ENCODE measurements at places on chromosomes 5 and 9.

DNA sequence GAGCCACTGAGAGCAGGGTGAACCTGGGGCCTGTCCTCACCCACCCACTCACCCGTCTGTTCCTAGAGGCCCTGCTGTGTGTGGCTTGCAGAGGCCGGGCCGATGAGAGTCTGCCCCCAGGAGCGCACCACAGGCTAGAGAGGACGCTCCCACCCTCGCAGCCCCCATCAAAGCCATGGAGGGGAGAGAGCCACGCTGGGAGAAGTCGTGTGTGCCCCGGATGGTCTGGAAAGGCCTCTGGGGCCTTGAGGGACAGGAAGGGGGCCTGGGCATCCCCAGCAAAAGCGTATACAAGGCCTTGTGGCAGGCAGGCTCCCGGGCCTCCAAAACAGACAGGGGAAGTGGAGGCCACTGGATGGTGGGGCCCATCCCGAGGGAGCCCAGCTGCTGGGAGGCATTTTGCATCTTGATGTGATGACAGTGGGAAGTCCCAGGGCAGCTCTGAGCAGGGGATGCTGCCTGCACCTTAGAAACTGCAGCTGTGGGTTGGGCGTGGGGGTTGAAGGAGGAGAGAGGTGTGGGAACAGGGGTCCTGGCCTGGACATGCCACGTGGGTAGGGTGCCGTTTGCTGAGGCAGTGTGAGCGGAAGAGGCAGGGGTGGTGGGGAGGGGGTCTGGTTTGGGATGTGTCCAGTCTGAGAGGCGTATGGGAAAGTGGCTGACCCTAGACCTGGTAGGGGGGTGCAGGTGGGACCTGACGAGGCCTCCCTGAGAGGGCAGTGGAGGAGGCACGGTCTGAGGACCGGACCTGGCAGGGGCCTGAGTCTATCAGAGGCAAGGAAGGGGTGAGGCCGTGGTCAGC is 43.0 kb upstream of the NOTCH1 start:
- no peak for DNase-seq

- no peak for DNase-seq
These were observed 44.3 kb upstream of the SH3PXD2B start for GRCh38 chr5:172498431-172499129.

GRCh38 chr9:123089790-123090189 is 56.3 kb downstream of the GPR21 start:
- DNase-seq = no peak

GRCh38 chr5:59209758-59210359 is 627.0 kb downstream of the RAB3C start:
- no peak for DNase-seq

DNA sequence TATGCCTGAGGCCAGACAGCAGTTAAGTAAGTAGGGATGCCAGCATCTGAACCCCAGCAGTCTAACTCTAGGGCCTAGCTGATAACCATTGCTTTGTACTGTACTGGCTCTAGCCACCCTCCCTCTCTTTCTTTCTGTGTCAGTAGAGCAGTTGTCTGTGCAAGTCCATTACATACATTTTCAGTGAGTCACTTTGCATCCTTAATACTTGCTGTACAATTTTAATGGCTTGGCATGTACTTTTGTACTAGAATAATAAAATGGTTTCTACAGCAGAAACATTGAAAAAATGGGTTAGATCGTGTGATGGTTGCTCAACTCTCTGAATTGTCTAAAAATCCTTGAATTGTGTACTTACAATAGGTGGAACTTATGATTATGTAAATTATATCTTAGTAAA is 1.5 kb upstream of the TTC39B start:
- DNase-seq = no peak

DNA sequence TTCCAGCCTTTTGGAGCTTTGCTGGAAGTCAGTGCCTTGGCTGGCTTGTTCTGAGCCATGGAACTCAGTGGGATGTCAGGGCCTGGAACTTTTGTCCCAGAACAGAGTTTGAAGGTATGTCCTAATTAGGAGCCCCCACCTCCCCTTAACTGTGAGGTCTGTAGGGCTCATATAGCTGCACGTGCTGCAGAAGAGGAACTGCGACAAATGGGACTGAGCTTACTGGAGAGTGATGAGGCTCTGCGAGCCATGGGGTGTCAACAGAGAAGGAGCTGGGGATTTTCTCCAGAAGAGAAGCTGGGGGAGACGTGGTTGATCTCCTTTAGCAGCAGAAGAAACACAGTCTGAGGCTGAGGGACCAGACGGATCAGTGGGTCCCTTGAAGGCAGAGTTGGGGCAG is 10.9 kb downstream of the TMEM8B start:
- DNase-seq = no peak

DNA sequence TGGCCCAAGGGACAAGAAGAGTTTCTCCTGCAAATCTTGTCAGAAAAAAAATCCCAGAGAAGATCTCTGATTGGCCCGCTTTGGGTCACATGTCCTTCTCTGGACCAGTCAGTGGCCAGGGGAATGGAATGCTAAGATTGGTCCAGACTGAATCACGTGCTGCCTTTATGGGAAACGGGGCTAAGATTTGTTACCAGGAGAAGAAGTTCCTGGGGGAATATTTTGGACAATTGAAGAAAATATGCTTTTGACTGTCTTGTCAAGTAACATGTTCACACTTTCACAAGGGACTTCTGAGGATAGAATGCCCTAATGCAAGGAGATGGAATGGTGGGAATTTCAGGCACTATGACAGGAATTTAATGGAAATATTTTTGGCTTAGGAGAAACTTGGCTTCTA is 74.1 kb upstream of the SH3PXD2B start:
- no peak for DNase-seq

DNA sequence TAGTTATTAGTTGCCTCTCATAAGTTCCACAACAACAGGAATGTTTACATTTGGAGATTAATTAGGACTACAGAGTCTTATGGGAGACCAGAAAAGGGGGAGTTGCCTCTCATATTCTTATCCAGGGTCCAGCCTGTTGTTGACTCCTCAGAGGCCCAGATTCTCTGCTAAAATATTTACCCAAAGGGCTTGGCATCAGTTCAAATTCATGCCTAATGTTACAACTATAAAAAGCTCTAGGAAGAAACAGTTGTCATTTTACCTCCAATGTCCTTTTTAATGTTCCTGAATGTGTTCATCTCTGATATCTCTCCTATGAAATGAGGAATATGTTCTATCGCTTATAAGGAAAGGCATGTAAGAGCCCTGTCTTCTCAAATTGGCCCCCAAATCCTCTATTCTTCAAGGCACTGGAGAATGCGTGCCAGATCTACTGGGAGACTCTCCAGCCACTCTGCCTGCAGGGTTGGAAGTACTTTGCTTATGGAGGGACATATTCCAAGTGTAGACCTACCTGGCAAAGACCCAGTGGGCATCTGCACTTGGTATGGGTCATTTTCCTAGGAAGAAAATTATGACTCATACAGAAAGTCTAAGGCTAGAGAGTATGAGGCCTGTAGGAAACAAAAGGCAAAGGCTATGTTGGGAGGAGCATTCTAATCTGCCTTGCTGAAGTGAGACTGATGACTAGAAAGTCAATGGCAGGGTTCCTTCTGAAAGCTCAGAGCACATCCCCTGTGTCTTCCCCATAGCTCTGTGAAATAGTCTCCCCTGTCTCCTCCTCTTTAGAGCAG is 192.6 kb downstream of the ESM1 start:
- DNase-seq = no peak

DNA sequence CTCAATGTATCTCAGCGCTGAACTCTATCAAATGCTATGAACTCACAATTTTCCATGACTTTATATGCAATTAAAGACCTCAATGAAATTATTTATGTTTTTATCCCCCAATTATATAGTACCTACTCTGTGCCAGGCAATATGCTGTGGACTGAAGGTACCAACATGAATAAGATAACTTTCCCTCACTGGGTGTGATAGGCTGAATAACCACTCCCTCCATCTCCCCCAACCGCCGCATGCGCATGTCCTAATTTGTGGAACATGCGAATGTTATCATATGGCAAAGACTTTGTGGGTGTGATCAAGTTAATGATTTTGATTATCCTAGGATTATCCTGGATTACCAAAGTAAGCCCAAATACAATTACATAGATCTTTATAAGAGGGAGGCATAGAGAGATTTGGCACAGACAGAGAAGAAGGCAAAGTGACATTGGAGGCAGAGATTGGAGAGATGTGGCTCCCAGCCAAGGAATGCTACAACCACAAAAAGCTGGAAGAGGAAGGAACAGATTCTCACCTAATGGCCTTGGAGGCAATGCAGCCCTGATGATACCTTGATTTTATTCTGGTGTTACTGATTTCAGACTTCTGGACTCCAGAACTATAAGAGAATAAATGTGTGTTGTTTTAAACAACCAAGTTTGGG is 149.1 kb upstream of the VCAN start:
- no peak for DNase-seq

DNA sequence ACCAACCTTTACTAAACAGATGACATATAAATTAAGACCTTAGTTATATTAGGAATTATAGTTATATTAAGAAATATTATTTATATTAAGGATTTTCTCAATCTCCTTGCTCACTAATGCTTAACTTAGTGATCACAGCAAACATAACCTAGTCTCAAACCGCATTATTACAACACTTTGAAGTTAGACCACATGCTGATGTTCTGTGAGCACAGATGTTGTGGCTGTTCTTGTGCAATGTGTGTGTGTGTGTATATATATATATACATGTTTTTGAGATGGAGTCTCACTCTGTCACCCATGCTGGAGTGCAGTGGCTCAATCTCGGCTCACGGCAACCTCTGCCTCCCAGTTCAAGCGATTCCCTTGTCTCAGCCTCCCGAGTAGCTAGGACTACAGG is 20.5 kb downstream of the ELP1 start:
- no peak for DNase-seq

GRCh38 chr9:982394-983230 is 6.2 kb downstream of the DMRT3 start:
- DNase-seq = no peak

DNA sequence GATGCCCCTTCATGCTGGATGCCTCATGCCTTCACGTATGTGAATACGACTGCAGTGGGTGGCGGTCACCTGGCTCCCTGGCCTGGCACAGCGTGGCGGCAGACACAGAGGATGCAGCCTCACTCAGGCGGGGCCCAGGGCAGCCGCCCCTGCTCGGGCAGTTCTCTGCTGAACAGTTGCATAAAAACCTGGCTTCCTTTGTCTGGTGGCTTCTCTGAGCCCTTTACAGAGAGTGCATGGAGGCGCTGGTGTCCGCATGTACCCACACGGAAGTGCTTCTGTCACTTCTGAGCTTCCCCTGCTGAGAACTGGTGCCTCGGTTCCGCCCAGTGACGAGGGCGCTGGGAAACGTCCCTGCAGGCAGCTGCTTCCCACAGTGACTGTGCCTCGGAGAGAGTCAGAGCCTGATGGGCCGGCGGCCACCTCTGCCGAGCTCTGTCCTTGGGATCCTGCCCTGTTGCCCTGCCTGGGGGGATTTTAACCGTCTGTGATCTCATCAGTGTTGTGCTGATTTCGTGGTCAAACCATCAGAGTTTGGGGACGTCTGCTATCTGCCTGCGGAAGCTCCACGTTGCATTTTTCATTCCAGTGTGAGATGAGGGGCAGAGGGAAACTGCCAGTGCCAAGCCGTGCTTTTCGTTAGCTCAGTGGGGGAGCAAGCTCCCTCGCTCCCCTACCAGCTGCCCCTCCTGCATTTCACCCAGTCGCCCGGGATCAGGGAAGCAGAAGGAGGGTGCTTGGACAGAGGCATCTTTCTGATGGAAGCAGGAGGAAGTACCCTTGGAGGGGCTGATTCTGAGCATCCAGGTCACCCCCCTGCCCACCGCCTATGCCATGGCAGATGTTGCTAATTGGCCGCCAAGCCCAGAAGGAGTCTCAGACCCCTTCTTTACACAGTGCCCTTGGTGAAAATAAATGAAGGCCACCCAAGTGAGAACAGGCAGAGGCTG is 153.0 kb upstream of the COL5A1 start:
- DNase-seq = no peak

GRCh38 chr9:107699231-107699630 is 209.7 kb upstream of the KLF4 start:
- DNase-seq = no peak

DNA sequence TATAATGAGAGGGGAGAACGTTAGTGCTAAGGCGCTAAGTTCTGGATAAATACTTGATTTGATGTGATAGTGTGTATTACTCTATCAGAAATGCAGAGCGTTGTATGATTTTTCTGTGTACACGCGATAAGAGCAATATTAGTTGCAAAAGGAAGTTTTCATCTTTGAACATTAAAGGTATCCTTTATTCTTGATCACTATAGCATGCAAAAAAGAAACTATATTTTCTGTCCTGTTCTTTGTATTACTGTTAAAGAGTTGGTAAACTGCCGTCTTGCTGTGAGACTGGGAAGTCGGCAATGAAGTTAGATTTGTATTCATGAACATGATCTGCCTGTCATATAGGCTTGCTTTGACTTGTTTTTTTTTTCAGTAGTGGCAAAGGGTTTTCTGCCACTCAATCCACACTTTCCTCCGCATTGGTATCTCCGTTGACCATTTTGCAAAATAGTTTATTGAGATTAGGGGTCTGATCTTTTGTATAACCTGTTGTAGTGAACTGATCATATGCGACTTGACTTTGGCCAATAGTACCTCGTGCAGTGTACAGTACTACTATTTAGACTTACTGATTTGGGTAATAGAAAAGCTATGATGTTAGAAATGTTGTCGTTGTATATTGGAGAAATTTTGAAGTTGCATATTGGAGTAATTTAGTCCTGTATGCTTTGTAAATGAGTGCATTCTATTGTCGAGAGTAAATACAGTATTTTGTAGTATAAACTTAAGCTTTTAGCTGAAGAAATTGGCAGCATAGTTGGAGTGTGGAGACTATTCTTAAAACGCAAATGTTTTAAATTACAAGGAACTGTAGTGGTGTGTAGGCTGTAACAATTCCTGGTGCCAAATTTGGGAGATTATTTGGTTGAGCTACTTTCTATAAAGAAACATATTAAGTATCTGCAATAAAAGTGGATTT is 1.7 kb downstream of the DENND4C start:
- DNase-seq = no peak
